ENCODE measurements at places on chromosomes 12 and 14. TPM values are rescaled to one million over a fixed set of nuclear protein-coding genes. Genes with fewer than 3 reads are reported as not detected.

DNA sequence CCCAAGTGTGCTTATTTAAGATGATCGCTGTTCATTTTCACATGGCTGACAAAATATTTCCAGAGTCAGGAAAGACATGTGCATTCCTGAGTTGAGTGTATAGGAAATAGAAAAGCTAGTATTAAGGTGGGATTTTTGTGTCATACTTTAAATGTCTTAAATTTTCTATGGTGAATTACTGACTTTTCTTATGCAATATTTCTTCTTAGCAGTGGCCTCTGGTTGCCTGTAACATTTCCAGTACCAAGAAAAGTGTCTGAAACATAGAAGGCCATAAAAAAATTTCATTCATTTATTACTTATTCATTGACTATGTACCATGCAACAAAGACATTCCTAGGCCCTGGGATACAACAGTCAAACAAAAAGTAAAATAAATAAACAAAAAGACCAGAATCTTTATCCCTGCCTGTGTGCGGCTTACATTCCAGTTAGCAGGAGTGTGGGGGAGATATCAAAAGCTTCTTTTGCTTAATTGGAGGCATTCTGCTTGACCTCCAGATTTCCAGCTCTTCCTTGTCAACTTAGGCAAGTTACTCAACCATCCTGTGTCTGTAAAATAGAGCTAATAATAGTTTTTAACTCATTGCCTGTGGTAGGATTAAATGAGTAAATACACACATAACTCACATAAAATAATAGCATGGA is 216.3 kb upstream of the FLRT2 start:
- DNase-seq, result no peak

DNA sequence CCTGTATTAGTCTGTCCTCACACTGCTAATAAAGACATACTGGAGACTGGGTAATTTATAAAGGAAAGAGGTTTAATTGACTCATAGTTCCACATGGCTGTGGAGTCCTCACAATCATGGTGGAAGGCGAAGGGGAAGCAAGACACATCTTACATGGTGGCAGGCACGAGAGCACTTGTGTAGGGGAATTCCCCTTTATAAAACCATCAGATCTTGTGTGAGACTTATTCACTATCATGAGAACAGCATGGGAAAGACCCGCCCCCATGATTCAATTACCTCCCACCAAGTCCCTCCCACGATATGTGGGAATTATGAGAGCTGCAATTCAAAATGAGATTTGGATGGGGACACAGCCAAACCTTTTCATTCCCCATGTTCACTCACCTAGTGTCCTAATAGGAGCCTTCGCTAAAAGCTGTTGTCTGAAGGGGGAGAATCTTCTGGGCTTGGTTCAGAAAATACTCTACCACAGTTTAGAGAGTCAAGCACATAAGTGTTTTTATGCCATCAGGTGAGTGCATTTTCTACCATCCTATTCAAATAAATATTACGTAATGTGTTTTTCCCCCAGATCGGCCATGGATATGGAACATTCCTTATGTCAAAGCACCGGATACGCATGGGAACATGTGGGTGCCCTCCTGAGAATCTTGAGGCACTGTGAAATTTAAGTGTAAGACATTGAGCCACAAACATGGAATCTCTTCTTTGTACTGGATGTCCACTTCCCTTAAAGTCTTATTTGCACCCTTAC is 19.1 kb upstream of the KCNK13 start:
- no peak for DNase-seq

GRCh38 chr14:74475678-74476077 is 17.4 kb downstream of the NPC2 start:
- DNase-seq, result no peak

DNA sequence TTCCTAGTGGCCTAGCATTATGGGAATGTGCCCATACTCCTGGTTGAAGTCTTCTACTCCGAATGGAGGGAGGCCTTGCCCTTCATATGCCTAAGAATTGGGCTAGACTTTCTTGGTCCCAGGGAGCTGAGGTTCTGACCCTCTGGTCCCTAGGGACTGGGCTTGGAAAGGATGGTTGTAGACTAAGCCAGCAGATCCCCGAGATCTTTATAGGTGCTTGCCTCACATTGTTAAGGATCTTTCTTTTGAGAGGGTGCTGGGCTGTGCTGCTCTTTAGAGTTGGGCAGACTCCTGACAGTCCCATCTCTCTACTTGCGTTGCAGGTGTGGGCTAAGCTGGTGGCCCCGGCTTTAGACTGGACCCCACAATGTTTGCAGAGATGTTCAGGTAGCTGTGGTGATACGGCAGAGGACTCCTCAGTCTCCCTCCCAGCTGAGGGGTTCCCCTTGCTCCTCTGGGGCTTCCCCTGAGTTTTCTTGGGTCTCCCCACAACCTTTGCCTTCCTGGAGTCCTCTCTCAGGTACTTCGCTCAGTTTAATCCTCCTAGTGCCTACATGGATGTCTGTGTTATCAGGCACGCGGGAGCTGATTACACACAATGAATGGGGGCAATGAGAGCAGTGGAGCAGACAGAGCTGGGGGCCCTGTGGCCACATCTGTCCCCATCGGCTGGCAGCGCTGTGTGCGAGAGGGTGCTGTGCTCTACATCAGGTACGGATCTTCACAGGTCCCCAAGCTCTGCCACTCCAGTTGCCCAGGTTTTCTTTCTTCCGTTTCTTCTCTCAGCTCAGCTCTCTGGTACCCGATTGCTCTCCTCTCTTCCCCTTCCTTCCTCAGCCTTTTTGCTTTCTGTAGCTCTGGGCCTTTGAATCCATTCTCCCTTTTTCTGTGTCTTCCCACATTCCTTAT is 1.3 kb downstream of the MBD6 start:
- no peak for DNase-seq

GRCh38 chr12:31922341-31923062 is 36.7 kb upstream of the RESF1 start:
- no peak for DNase-seq

FGF6 gene
- not detected for total RNA-seq

- no peak for DNase-seq
Observed at GRCh38 chr12:15772405-15773018, 16.7 kb downstream of the EPS8 start.

- no peak for DNase-seq
Observed at GRCh38 chr12:119005913-119006312, 24.6 kb downstream of the SRRM4 start.

DNA sequence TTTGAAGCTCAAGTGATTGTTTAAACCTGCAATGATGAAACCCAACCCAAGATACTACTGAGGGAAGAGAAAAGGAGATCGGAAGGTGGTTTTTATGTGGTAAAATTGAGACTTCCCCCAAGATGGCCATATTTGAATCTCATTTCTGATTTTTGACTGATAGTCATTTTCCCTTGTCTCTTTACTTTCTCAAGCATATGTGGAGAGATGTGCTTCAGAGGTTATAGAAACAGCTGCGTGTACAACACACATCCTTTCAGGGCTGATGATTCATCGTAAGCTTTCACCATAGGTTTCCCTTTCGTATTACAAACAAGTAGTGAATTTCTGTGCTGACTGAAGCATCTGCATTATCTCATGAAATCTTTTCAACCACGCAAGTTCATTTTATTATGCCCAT is 276.2 kb downstream of the EMP1 start:
- DNase-seq, result no peak

GRCh38 chr12:131808744-131809371 is 19.3 kb upstream of the MMP17 start:
- no peak for DNase-seq

ZNF740 gene
- total RNA-seq, result 10.9 TPM
